Endothelial cell of umbilical vein (primary cell): ENCODE measurements at places on chromosomes 12 and 14. TPM values are rescaled to one million over a fixed set of nuclear protein-coding genes. Genes with fewer than 3 reads are reported as not detected.

DNA sequence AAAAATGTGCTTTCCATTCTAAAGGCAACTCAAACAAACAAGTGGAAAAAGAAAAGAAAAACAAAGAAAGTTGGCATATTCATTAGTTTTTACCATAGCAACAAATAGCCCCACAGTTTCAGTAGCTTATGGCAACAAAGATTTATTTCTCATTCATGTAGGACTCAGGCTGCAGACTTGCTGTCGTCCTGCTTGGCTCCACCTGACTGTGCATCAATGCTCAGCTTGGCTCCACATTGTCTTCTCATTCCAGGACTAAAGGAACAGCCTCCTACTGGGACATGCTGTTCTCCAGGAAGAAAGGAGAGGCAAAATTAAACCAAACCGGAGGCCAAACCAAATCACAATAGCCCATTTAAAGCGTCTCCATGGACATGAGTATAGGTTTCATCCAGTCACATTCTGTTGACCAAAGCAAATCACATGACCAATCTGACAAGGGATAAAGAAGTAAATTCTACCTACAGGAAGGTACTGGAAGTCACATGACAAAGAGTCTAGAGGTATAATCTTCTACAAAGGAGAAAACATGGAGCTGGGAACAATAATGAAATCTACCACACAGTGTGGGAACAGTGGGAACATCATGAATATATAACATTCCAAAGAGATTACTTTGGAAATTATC lies 222.5 kb downstream of the PIK3C2G start:
- DNase-seq: no peak

GRCh38 chr12:110739488-110739887 lies 3.2 kb downstream of the PPP1CC start:
- DNase-seq: no peak

DNA sequence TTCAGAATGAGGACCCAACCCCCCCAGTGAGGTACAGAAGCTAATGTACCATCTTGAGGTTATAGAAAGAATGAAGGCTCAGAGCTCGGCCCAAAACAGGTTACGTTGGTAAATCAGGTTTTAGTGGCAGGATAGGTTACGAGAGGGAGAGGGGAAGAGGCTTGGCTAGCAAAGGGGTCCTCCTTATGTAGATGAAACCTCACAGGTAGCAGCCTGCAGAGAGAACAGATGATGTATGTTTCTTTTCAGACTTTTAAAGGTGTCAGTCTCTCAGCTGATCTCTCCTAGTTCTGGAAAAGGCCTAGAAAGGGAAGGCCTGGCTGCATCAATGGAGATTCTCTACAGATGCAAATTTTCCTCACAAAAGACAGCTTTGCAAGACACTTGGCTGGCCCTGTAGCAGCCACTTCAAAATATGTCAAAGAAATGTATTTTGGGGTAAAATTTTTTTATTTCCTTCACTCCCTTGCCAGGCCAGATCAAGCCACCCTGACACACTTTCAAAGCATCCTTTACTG lies 71.7 kb upstream of the CPSF6 start:
- no peak for DNase-seq

GRCh38 chr12:85468356-85469157 lies 188.5 kb downstream of the ALX1 start:
- DNase-seq: peak; percentile 80

DNA sequence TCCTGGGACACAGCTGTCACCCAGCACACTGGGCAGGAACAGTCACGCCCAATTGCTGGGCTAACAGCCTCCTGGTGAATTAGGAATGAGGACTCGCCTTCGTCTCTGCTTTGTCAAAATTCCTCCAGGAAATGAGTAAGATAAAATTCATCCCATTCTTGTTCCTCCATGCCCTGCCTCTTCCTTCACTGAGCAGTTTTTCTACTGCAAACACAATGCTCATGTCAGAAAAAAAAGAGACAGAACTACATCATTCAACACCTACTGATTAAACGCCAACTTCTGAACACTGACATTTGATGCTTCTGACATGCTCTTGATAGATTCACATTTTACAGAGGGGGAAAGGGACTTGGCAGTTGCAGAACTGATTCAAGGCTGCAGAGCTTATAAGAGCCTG lies 37.5 kb upstream of the DTX1 start:
- DNase-seq: peak; percentile 75

DNA sequence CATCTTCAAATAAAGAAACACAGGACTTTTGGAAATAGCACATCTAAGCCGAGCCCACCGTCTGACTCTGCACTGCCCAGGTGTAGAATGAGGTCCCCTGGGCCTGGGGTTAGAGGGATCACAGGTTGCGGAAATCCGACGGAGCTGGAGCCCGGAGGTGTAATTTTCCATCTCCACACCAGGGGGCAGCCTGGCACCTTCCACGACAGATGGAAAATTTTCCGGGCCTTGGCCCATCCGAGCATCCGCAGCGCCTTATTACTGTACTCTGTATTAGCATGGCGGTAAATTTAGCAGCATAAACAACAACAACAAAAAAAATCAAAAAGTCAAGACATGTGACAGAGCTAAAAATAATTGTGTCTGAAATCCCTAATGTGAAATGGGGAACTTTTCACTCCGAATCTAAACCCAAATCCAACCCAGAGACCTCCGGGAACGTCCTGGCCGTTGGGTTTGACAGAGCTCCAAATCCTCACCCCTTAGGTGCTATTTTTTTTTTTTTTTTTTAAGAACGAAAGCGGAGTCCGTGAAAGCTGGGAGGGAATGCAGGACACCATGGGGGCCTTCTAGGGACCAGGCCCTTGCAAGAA lies 93.9 kb downstream of the KSR2 start:
- DNase-seq: peak; percentile 56

DNA sequence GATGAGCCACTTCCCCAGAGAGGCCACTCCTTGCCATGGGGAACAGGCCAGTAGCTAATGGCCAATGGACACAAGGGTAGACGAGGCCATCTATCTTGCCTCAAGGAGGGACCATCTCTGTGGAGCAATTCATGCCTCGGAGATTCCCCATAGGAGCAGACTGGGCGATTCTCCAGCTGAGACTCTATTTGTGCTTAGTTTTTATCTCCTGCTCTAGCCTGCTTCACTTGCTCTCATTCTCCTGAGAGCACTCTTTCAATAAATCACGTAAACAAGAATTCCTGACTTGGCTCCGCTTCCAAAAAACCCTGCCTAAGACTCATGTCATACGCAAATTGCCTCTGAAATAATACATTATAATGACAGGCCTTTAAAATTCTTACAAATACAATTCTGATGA lies 396.4 kb upstream of the USP15 start:
- DNase-seq: no peak

- DNase-seq: no peak
Measured at GRCh38 chr12:79692860-79693577, 2.3 kb upstream of the PAWR start.

Gene AGAP2
- polyA plus RNA-seq: 0.04 and 0.05 TPM in 2 replicates

Gene JPH4
- 0.06 TPM in 1 of 2 replicates, not detected in the other for polyA plus RNA-seq

DNA sequence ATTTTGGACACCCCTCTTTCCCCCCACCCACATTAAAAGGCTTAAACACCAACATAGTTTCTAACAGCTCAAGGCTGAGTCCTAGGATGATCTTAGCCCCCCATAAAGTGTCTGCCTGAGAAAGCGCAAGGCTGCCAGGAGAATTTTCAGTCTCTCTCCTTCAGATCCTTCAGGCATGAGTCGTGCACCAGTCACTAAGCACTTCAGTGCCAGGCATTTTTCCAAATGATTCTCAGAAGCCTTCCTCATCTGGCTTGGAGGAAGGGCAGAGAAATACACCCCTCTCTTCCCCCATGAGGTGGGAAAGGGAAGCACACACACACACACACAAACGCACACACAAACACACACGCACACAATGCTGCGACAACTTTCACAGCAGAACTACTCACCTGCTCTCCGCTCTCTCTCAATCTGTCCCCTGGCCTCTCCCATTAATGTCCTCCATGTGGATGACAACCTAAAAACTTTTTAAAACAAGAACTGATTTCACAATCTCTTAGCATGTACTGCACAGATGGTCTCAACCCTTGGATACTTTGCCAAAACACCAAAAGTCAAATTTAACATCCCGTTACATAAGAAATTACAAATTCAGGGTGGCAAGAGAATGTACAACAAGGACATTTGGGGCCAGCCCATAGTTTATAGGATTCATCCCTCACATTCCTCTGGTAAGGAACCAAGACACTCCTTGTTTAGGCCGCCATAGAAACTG lies 49.8 kb downstream of the CKAP4 start:
- no peak for DNase-seq

DNA sequence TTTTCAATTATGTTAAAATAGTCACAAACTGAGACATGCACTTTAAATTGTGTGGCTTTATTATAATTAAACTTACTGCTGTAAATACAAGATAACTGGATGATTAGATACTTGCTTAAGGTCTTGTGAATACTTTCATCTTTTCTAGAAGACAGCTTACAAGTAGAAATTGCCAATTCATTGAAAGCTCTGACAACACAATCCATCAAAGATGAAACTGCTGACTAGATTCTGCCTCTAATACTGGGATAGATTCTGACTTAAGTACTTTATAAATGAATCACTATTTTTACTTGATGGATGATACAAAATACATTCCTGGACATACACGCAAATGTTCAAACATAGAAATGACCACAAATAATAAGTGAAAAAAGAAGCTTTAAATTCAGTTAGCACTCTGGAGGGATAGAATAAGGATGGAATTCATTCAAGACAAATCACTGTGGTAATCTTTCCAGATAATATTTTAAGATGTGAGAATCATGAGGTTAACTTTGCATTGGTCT lies 876.8 kb downstream of the RPS29 start:
- no peak for DNase-seq

DNA sequence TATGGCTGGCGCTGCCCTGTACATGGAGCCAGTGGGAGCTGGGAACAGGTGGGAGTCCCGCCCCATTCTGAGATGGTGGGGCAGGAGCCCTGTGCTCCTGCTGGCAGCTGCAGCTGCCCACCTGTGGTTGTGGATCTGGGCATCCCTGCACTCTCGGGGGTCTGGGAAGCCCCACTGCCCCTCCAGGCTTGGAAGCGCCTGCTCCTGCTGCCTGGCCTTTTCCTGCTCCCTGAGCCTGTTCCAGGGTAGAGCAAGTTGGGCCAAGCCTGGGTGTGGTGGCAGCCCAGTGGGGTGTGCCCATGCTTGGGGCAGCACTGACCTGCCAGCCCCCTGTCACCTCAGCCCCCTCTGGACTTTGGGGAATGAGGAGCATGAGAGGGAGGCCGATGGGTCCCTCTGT lies 104.0 kb downstream of the MNAT1 start:
- no peak for DNase-seq

Gene PTGDR
- not detected in 2 replicates for polyA plus RNA-seq

DNA sequence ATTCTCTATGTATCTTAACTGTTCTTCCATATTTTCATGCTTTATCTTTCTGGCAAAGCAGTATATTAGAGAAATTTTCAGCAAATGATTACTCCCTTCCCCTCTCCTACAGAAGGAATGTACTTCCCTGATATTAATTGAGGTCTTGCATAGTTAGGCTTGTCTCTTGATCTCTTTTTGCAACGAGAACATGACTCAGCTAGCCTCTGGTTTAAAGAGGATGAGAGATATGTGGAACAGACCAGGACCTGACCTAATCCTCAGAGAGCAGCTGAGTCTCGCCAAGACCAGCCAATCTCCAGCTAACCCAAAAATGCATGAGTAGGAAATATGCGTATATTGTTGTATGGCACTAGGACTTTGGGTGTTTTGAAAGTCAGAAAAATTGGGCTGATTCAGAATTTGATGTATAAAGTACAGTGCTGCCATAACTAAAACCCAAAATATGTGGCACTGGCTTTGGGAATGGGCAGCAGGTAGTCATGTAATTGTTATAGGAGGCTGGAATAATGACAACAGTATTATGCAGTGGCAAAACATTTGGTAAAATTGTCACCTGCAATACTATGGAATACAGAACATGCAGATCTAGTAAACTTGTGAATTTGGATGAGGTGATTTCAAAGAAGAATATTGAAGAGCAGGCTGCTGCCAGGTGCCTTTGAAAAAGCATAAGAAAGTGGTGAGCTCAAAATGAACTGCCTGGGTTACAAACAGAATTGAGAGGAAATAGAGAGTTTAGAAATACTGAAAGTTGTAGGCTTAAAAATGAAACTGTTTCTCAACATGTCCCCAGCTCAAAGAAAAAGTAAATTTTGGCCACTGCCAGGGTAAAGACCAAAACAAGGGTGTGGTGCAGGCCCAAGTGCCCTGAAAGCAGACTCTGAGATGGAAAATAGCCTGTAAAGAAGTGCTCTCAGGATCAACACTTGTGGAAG lies 9.3 kb upstream of the USP15 start:
- no peak for DNase-seq

Gene FAM90A1
- polyA plus RNA-seq: 0.10 and 0.13 TPM in 2 replicates

Gene AICDA
- polyA plus RNA-seq: not detected in 2 replicates

Gene FAM181A
- polyA plus RNA-seq: not detected in 2 replicates

GRCh38 chr14:66395300-66395699 lies 90.9 kb upstream of the CCDC196 start:
- no peak for DNase-seq

- no peak for DNase-seq
Measured at GRCh38 chr14:76687611-76688382, 73.5 kb upstream of the VASH1 start.

DNA sequence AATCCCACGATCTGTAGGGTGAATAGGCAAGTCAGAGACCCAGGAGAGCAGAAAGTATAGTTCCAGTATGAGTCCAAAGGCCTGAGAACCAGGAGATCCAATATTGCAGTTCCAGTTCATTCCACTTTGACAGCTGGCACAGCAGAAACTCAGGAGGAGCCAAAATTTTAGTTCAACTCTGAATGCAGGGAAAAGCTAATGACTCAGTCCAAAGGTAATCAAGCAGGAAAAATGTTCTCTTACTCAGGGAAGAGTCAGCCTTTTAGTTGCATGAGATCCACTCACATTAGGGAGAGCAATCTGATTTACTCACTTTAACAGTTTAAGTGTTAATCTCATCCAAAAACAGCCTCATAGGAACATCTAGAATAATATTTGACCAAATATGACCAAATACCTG lies 130.2 kb upstream of the LRFN5 start:
- no peak for DNase-seq

DNA sequence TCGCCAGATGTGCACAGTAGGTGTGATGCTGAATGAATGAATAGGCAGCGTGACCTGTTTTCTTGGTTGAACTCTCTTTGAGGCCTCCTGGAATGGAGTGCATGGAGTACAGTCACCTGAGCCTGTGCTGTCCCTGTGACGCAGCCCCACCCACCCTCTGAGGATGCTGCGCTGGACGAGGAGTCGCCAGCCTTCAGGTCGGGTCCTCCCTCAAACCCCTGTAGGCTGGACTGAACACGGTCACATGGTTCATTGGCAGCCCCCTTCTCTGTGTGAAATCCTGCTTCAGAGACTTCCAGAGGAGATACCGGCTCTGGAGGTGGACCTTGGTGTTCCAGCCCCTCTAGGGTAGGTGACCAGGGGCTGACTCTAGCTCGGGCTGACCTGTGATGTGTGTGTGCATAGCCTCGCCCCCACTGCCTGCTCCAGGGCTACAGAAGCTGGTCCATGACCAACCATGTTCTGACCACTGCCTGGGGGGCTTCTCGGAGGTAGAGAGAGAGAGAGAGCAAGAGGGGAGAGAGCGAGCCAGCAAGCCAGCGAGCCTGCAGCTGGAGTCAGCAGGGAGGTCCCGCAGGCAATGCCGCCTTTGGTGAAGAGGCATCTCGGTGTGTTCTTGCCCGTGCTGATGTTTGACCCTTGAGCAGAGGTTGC lies 158.0 kb upstream of the RTL1 start:
- DNase-seq: no peak

Gene SLC4A8
- 3.0 and 4.7 TPM in 2 replicates for polyA plus RNA-seq

- no peak for DNase-seq
Measured at GRCh38 chr14:99561864-99562263, 42.1 kb downstream of the CCDC85C start.

Gene CFAP54
- 3.2 and 3.6 TPM in 2 replicates for polyA plus RNA-seq

Gene CYP27B1
- polyA plus RNA-seq: 0.62 TPM in 2 replicates

GRCh38 chr12:96219700-96220206 lies 25.6 kb downstream of the ELK3 start:
- DNase-seq: peak; percentile 96

- DNase-seq: no peak
Measured at GRCh38 chr12:31644536-31644935, 15.0 kb upstream of the ETFBKMT start.
